ENCODE measurements at places on chromosomes 3 and 15. TPM values are rescaled to one million over a fixed set of nuclear protein-coding genes. Genes with fewer than 3 reads are reported as not detected.

- DNase-seq: no peak
- no peak overlapping the region for H3K27ac ChIP-seq
- H3K36me3 ChIP-seq: no peaks in the 10 kb centered on the region
- H3K27me3 ChIP-seq: no peaks in the 10 kb centered on the region
These were observed 75.5 kb upstream of the TRA2B start for GRCh38 chr3:186013312-186013711.

DNA sequence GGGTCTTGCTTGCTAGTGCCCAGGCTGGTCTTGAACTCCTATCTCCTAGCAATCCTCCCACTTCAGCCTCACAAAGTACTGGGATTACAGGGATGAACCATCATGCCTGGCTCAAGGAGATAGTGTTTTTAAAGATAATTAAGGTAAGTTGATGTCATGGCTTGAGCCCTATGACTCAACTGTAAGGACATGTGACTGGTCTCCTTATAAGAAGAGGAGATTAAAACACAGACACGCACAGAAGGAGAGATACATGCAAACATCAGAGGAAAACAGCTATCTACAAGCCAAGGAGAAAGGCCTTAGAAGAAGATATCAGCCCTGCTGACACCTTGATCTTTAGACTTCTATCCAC lies 220.4 kb upstream of the GADL1 start:
- no peaks in the 10 kb centered on the region for H3K27me3 ChIP-seq
- no peaks in the 10 kb centered on the region for H3K36me3 ChIP-seq
- no peak overlapping the region for H3K27ac ChIP-seq
- H3K4me3 ChIP-seq: no peak overlapping the region
- no peak for DNase-seq
- no peaks in the 10 kb centered on the region for H3K4me1 ChIP-seq

DNA sequence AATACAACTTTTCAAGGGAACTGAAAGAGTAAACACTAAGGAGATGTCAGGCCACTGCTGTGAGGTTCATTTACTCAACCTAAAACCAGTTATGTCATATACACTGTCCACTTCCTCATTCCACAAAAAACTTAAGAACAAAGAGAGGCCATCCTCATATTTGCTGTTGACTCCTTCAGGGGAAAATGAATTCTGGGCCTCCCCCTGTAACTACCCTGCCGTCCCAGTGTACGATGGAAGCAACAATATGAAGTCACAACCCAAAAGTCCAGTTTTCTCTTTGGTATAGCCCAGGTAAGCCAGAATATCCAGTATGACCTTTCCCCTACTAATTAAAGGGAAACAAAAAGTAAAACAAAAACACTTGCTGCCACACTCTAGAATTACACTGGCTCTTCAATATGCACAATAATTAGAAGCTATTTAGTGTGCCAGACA lies 16.2 kb downstream of the CEP152 start:
- H3K27ac ChIP-seq: no peak overlapping the region
- no peak overlapping the region for H3K4me3 ChIP-seq
- no peak for DNase-seq
- no peaks in the 10 kb centered on the region for H3K4me1 ChIP-seq
- H3K27me3 ChIP-seq: no peaks in the 10 kb centered on the region
- no peaks in the 10 kb centered on the region for H3K36me3 ChIP-seq

DNA sequence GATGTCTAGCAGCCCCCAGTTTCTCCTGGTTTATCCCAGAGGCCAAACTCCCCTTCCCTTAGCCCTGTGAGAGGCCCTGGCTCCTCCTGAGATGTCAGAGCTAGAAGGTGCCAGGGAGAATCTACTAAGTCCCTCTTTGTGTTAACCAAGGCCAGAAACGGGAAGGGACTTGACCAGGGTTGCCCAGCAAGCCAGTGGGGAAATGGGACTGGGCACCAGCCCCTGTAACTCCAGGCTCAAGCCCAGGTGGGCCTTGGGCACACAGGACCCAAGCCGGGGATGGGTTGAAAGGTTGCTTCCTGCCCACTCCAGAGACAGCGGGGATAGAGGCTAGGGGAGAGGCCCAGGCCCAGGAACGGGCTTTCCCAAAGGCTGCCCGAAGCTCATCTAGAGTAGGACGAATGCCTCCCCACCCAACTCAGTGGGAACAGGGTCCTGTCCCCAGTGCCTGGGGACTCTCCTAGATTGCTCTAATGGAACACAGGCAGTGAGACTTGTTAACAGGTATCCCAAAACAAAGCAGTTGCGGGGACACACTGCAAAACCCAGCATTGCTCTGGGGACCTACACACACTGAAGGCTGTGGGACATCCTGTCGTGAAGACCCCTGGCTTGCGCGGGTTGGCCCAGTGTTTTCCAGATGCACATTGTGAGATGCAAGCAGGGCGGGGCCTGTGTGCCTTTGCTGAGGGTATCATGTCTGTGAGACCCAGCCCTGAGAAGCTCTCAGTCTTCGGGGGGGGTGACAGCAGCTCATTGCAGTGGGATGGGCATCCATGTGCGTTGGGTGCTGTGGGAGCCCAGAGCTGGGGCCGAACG lies 12.9 kb upstream of the TXNRD3 start:
- peaks cover 22% of the 10 kb centered on the region for H3K27me3 ChIP-seq
- no peak overlapping the region for H3K27ac ChIP-seq
- no peaks in the 10 kb centered on the region for H3K36me3 ChIP-seq
- H3K4me1 ChIP-seq: no peaks in the 10 kb centered on the region
- DNase-seq: peak; percentile 69
- H3K4me3 ChIP-seq: no peak overlapping the region

DNA sequence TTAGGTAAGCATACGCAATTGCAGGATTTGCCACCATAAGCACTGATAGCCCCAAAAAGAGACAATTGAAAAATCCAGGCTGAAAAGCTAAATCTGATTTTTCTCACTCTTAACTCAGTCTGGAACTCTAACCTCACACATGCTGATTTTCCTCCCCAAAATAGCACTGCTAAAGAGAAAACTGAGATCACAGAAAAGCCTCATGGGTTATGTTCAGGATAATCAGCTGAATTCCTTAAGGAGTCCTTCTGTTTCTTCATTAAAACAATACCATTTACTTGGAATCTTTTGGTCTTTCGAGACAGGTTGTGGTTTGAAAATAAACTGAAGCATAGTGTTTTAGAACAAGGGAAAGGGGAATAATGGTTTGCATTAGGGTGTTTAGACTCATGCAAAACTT lies 144.3 kb upstream of the LRRN1 start:
- DNase-seq: no peak
- no peaks in the 10 kb centered on the region for H3K27me3 ChIP-seq
- no peak overlapping the region for H3K4me3 ChIP-seq
- H3K4me1 ChIP-seq: no peaks in the 10 kb centered on the region

OXSM gene
- total RNA-seq: 9.7 TPM

FILIP1L gene
- total RNA-seq: 14.0 TPM

QARS1 gene
- 297 TPM for total RNA-seq

All from suprapubic skin (tissue), 4 donors.